ENCODE measurements at places on chromosomes 12 and 14. TPM values are rescaled to one million over a fixed set of nuclear protein-coding genes. Genes with fewer than 3 reads are reported as not detected.

DNA sequence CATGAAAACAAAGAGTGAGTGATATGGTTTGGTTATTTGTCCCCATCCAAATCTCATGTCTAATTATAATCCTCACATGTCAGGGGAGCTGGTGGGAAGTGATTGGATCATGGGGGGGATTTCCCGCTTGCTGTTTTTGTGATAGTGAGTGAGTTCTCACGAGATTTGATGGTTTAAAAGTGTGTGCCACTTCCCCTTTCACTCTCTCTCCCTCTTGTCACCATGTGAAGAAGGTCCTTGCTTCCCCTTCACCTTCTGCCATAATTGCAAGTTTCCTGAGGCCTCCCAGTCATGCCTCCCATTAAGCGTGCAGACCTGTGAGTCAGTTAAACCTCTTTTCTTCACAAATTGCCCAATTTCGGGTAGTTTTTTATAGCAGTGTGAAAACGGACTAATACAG is 2.1 kb upstream of the ATXN7L3B start:
- DNase-seq: no peak
- H3K36me3 ChIP-seq: peaks cover 30% of the 10 kb centered on the region
- no peaks in the 10 kb centered on the region for H3K27me3 ChIP-seq
- H3K4me1 ChIP-seq: peaks cover 26% of the 10 kb centered on the region

Gene SERPINA1
- total RNA-seq: 1.1 TPM

- H3K4me1 ChIP-seq: peaks cover 8% of the 10 kb centered on the region
- H3K4me3 ChIP-seq: no peak overlapping the region
These were observed 130.1 kb downstream of the SAMD4A start for GRCh38 chr14:54697001-54697400.

DNA sequence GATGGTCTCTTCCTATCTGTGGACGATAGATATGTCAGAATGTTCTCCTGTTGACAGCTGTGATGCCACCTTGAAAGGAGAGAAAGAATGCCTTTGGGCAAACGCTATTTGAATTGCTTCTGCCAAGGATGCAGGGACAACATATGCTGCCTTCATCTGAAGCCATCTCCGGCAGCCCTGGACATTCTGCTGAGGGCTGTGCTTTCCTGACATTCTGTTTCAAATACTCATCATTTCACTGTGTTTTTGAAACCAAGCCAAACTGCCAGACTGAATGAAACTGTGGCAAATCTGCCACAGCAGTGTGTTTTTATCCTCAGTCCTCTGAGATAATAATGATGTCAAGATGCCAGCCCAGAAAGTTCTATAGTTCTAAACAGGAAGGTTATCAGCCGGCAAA is 85.8 kb upstream of the BCAT1 start:
- no peaks in the 10 kb centered on the region for H3K4me1 ChIP-seq
- no peak overlapping the region for H3K27ac ChIP-seq
- H3K4me3 ChIP-seq: no peak overlapping the region

- DNase-seq: no peak
- H3K36me3 ChIP-seq: no peaks in the 10 kb centered on the region
- no peak overlapping the region for H3K27ac ChIP-seq
- peaks cover 4% of the 10 kb centered on the region for H3K27me3 ChIP-seq
- peaks cover 4% of the 10 kb centered on the region for H3K4me1 ChIP-seq
These were observed 6.8 kb upstream of the ATG14 start for GRCh38 chr14:55418411-55418810.

- H3K4me1 ChIP-seq: no peaks in the 10 kb centered on the region
- H3K27me3 ChIP-seq: no peaks in the 10 kb centered on the region
- H3K27ac ChIP-seq: no peak overlapping the region
- H3K4me3 ChIP-seq: no peak overlapping the region
- DNase-seq: no peak
- H3K36me3 ChIP-seq: no peaks in the 10 kb centered on the region
These were observed 1865.6 kb upstream of the FLRT2 start for GRCh38 chr14:83664389-83664788.

- no peak overlapping the region for H3K27ac ChIP-seq
- no peaks in the 10 kb centered on the region for H3K4me1 ChIP-seq
- H3K27me3 ChIP-seq: no peaks in the 10 kb centered on the region
- H3K4me3 ChIP-seq: no peak overlapping the region
- no peak for DNase-seq
- H3K36me3 ChIP-seq: no peaks in the 10 kb centered on the region
These were observed 88.3 kb downstream of the LRRK2 start for GRCh38 chr12:40312982-40313576.

- no peak overlapping the region for H3K27ac ChIP-seq
- no peak for DNase-seq
- H3K4me1 ChIP-seq: no peaks in the 10 kb centered on the region
- no peaks in the 10 kb centered on the region for H3K36me3 ChIP-seq
These were observed 9.7 kb upstream of the BHLHE41 start for GRCh38 chr12:26134540-26134939.

- H3K4me1 ChIP-seq: peaks cover 1% of the 10 kb centered on the region
- no peak for DNase-seq
- H3K36me3 ChIP-seq: no peaks in the 10 kb centered on the region
- no peak overlapping the region for H3K27ac ChIP-seq
- peaks cover 23% of the 10 kb centered on the region for H3K27me3 ChIP-seq
These were observed 197.0 kb downstream of the PHLDA1 start for GRCh38 chr12:75834591-75834990.
